ENCODE measurements at places on chromosomes 12 and 14.
A peak's percentile ranks its signal among the peaks of the same experiment; 100 is the strongest.

- no peak for DNase-seq
Measured at GRCh38 chr12:13005649-13006048, 5.6 kb upstream of the HEBP1 start.

DNA sequence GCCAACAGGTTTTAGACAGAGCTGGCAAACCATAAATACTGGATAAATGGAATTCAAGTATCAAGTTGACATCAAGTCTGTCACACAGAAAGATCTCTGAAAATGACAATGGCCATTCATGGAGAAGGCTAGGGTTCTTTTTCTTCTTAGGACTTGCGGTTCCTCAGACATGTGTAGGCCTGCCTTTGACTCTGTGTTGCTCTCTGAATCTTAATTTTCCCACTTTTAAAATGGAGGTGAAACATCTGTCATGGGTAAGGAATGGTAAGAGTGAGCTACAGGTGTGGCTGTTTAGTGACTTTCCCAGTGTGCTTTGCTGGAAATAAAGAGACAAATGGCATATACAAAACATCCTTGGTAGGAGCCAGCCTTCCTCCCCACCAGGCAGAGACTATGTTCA is 79.2 kb downstream of the PTCSC3 start:
- DNase-seq: peak; percentile 9

GRCh38 chr14:95174184-95174792 is 17.0 kb upstream of the DICER1 start:
- no peak for DNase-seq

DNA sequence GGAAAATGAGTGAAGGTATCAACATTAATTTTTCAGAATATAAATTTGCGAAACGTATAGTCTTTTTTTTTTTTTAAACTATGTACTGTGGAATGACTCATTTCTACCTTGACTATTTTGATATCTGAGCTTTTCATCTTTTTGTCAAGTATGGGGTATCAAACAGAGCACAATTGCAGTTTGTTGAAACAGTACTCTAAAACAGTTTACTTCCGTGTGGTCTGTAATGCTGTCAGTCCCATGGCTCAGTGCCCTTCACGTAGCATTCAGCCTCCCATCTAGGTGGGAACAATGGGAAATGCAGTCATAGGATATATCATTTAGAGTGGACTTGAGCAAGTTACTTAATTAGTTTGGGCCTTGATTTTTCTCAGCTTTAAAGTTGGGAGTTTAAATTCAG is 139.5 kb downstream of the ERC1 start:
- DNase-seq: no peak

DNA sequence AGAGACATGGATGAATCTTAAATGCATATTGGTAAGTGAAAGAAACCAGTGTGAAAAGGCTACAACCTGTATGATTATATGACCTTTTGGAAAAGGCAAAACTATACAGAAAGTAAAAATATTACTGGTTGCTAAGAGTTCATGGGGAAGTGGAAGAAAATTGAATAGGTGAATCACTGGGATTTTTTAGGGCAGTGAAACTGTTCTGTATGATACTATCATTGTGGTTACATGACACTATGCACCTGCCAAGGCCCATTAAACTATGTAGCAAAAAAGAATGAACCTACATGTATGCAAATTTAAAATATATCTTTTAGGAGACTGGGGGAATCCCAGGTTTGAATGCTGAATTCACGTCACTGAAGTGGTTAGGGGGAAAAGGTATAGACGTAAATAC is 12.6 kb upstream of the OR8S1 start:
- no peak for DNase-seq

- DNase-seq: no peak
Measured at GRCh38 chr14:61201171-61201570, 80.0 kb downstream of the TMEM30B start.

GRCh38 chr14:53619691-53620231 is 336.9 kb downstream of the BMP4 start:
- DNase-seq: no peak

GRCh38 chr14:58749066-58749669 is 111.4 kb downstream of the DACT1 start:
- peak; percentile 67 for DNase-seq

- DNase-seq: no peak
Measured at GRCh38 chr12:79775355-79776027, 84.7 kb upstream of the PAWR start.

- DNase-seq: no peak
Measured at GRCh38 chr12:49936925-49937324, 13.6 kb upstream of the AQP2 start.

GRCh38 chr12:23066095-23066494 is 441.1 kb downstream of the ETNK1 start:
- DNase-seq: peak; percentile 59
